H1 (cell line): ENCODE measurements at places on chromosomes 7 and 10. TPM values are rescaled to one million over a fixed set of nuclear protein-coding genes. Genes with fewer than 3 reads are reported as not detected.

DNA sequence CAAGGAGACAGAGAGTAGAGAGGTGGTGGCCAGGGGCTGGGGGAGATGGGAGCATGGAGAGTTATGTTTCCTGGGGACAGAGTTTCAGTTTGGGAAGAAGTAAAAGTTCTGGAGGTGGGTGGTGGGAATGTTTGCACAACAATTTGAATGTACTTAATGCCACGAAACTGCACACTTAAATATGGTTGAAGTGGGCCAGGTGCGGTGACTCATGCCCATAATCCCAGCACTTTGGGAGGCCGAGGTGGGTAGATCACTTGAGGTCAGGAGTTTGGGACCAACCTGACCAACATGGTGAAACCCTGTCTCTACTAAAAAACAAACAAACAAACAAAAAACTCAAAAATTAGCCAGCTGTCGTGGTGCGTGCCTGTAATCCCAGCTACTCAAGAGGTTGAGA lies 137.2 kb downstream of the PFKFB3 start:
- DNase-seq = no peak

- DNase-seq = no peak
These were observed 25.4 kb upstream of the ANK3 start for GRCh38 chr10:60414877-60415585.

GRCh38 chr10:113133497-113134115 lies 183.6 kb downstream of the TCF7L2 start:
- no peak for DNase-seq

DNA sequence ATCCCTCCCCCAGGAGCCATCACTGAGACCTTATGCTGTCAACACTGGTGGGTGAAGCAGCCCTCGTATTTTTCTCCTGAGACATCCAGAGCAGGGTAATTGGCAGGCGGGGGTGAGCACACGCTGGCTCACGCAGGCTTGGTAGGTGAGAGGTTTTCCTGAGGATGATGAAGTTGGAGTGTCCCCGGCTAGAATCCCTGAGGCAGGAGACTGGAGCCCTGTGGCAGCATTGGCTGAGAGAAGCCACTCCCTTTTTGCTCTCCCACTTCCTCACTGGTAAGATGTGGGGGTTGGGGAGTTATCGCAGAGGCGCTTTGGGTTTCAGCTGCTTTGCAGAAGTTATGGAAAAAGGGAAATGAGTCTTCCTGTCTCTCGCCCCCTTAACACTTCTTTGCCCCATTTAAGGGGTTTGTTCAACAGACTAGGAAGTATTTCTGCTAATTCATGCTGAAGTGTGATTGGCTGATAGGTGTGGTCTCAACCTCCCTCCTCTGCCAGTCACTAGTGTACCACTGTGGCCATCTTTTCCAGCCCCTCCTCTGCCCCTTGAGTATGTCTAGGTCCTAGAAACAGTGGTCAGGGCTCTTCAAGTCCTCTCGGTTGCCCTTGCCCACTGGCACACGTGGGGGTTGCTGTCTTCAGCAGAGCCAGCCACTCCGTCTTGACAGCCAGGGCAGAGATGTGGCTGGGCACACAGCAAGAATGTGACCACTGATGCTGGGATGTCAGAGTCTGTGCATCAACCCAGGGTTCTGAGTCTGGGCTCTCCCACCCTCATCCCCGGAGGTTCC lies 5.7 kb downstream of the ARPC1B start:
- no peak for DNase-seq

ANLN gene
- 87.4 and 90.1 TPM in 2 replicates for total RNA-seq
